ENCODE measurements at places on chromosomes 5 and 9. TPM values are rescaled to one million over a fixed set of nuclear protein-coding genes. Genes with fewer than 3 reads are reported as not detected.

Gene TTC16
- 0.11 TPM for total RNA-seq

Gene SLC36A3
- total RNA-seq: not detected

Gene TTC23L
- total RNA-seq: under 0.01 TPM

Gene TAF11L5
- total RNA-seq: not detected

Gene IL7R
- 4.9 TPM for total RNA-seq

Gene GPRIN1
- total RNA-seq: 9.8 TPM

Gene GAPVD1
- 63.9 TPM for total RNA-seq

Gene C9orf153
- 0.25 TPM for total RNA-seq

Gene RXRA
- 15.4 TPM for total RNA-seq

Gene RANBP17
- total RNA-seq: 12.3 TPM
